AG04450 (cell line): ENCODE measurements at places on chromosomes 7 and 10.

GRCh38 chr7:139845443-139845805, 16.4 kb downstream of the TBXAS1 start:
- no peak for DNase-seq

DNA sequence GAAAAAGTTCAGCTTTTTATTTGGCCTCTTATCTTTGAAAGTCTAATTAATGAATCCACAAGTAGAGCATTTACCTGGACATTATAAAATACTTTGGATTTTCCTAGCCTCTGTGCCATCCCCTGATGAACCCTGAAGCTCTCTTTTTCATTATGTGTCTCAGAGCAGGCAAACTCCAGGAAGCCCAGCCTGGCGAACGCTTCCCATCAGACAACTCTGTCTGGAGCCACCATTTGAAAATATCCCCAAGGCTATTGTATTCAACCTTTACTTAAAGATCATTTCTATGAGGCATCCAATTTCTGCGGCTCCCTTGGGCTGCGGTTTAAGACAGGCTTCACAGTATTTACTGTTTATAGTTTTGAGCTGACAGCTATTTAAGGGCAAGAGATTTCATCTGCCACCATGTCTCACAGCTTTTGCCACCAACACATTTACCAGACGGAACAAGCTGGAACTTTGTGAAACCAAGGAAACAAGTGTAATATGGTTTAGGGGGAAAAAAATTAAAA, 257.2 kb upstream of the GLI3 start:
- DNase-seq = no peak

DNA sequence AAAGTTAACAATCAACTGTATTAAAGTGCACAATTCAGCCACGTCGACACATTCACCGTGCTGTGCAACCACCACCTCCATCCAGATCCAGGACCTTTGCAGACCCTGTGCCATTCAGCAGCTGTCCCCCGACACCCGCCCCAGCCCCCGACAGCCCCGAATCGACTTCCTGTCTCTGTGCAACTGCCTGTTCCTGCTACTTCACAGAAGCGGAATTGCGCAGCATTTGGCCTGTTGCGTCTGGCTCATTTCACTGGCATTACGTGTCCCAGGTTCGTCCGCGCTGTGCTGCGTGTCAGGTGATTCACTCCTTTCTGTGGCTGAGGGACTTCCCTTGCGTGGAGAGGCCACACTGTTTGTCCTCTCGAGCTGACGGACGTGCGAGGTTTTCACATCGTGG, 33.2 kb upstream of the DNAAF5 start:
- DNase-seq = no peak

DNA sequence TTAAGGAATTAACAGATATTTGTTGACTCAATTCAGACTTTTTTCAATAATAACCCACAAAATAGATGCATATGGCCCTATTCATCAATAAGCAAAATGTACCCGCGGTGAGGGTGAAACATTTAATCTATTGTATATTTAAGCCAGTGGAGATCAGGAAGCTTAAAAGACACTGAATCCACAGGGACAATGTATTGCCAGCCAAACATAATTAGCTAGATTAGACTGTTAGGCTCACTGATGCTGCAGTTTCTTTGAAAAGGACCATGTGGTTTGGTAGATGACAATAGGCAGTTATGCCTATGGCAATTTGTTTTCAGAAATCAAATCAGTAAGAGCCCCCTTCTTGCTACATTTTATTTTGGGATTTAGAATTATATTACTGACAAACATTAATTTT, 87.3 kb upstream of the PLXDC2 start:
- no peak for DNase-seq

GRCh38 chr10:62044566-62044965, 143.1 kb downstream of the ARID5B start:
- DNase-seq = no peak

- DNase-seq = no peak
Measured at GRCh38 chr7:120792861-120793130, 65.1 kb downstream of the TSPAN12 start.
